ENCODE measurements at places on chromosomes 6 and 20. TPM values are rescaled to one million over a fixed set of nuclear protein-coding genes. Genes with fewer than 3 reads are reported as not detected.

- no peak for DNase-seq
Observed at GRCh38 chr6:25035174-25035511, 99.4 kb upstream of the RIPOR2 start.

The ANKRD66 gene
- total RNA-seq: not detected

DNA sequence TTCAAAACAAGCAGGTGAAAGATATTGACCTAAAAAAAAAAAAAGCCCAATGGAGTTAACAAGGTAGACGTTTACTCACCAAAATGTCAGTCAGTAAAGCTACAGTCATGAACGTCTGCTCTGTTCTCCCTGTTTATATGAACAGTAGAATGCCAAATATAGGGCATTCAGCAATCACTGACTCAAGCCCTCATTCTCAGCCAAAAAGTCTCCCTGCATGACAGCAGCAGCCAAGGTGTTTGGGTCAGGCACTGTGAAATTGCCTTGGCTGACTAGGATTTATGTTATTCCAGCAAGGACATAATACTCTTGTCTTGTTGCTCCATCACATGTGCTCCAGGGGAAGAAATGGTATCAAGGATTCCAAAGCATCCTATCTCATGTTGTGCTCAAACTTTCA is 194.7 kb upstream of the RSPO3 start:
- DNase-seq: no peak

DNA sequence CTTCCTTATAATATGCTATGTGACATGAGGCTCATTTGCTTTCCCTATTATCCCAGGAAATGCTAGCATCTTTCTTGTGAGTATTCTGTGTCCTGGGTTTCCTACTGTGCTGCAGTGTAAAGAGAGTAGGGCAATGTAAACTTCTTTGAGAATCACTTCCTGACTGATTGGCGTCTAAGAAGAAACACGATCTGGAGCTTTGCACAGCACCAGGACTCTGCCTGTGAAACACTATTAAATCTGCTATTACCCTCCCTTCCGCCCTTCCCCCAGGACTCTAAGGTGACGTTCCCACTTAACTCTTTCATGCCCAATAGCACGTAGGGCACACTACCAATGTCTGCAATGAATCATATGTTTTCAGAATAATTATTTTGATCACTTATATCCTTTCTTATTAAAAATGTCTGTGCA is 607.3 kb upstream of the CITED2 start:
- DNase-seq: peak; percentile 39

- no peak for DNase-seq
Observed at GRCh38 chr6:158825951-158826306, 6.8 kb upstream of the EZR start.

The PRDM13 gene
- total RNA-seq: not detected

GRCh38 chr20:60900618-60901017 is 351.4 kb upstream of the CDH4 start:
- DNase-seq: no peak

DNA sequence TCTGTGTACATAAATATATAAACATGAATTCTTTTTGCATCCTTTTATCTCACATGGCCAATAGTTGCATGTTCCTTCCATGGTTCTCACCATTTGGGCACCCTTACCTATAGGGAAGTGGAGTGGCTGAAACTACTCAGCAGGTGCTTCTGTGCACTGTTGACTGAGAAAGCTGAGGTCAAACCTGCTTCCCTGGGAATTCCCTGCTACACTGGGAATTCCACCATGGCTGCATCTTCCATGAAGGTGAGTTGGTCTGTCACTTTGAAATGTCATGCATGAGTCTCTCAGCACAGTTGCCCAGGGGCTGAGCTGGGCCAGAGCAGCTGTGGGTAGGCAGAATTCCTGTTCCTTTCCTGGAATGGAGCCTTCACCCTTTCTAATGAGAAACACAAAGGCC is 193.8 kb upstream of the PRSS16 start:
- DNase-seq: no peak

DNA sequence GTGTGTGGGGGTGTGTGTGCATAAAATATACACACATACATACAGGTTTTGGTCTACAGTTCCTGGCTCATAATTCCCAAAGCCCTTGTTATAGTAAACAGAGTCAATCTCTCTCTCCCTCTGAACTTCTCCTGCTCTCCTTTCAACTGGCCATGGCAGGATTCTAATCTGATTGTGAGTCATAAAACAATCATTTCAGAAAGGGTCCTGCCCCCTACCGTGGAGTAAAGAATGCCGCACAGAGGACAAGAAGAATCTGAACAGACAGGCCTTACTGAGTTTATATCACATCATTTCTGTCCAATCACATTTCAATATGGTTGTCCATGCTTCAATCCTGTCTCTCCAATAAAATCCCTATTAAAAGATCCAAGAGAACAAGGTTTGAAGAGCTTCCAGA is 416.9 kb downstream of the FRK start:
- peak; percentile 66 for DNase-seq

DNA sequence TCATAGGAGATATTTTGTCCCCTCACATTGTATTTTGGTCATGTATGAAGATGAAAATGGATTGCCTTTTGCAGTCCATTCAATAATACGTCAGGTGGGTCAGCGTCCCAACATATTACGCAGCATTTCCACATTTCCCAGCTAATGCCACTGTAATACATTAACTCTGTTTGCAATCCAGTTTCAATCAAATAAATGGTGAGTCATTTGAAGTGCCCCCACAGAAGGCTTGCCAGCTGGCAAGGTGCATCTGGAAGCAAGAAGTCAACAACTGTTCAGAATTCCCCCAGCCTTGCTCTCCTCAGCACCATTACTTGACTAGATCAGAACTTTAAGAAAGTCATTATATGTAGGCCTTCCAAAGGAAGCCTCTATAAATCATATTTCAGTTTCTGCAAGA is 50.4 kb downstream of the PHACTR1 start:
- DNase-seq: no peak

DNA sequence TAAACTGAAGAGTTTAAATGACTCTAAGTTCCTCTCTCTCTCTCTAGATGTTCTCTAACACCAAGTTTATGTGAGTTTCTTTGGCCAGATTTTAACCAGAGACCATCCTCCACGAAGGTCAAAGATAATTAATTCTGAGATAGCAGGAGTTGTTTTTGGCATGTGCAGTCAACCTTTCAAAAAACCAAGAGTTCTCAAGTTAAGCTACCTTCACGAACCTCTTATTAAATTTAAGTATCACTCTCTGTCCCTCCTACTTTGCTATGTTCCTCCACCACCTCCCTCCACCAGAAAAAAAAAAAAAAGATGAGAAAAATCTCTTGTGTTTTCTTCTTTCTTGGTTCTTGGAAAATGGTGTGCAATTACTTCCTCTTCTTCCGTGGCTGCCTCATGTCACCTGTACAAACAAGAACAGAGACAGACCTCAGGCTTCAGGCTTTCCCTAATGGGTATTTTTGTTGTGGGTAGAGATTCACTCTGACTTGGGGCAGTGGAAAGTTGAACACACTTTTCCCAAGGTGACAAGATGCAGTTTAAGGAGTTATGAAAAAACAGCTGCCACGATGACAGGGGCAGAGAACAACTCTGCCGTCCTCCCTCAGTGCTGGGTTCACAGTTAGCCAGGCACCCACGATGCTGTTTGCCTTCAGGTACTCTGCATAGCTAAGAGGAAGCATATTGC is 64.3 kb downstream of the ADTRP start:
- no peak for DNase-seq

DNA sequence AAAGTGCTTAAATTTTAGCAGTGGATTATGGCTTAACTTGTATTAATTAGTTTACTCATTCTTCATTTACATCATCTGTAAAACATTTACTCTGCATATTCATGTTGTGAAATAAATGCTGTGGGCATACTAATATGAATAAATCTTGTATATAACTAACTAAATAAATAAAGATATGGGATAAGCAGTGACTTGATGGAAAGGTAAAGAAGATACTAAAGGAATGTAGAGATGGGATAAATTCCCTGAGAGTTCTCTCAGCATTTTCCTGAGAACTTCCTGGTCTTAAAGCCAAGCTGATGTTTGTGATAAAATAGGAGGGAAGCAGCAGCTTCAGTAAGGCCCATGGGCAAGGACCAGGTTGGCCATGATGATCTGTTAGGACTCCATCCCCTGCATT is 652.1 kb downstream of the RNF144B start:
- DNase-seq: no peak

The FAM209B gene
- total RNA-seq: not detected

The FOXC1 gene
- 18.0 TPM for total RNA-seq

The RAET1L gene
- total RNA-seq: not detected

The PXDC1 gene
- 97.5 TPM for total RNA-seq

- no peak for DNase-seq
Observed at GRCh38 chr20:137668-138490, 4.5 kb upstream of the DEFB126 start.

DNA sequence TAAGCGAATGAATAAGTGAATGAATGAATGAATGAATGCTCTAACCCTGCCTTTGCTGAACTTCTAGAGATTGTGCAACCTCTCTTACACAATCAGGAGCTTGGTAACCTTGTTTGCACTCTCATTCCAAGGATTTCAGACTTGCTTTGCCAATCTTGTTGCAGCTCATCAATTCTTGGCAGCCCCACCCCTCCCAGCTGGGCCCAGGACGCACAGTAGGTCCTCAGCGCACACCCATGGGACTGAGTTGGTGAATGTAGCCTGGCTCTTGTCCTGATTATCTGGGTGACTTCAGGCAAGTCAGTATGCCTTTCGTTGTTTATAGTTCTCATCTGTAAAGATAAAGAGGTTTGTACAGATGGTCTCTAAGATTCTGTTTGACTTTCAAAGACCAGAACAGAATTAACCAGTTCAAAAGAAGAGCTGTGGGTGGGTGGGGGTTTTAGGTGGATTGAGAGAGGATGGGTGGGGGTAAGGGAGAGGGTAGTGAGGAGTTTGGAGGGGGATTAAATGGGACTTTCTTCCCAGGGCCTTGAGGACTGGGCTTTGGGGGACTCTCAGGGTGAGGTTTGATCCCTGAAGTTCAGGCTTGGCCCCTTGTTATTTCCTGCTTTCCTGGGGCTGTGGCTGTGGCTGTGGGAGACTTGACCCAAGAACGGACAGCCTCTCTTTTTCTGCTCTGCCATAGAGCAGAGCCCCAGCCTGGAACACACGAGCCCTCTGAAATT is 33.2 kb downstream of the VEGFA start:
- no peak for DNase-seq

DNA sequence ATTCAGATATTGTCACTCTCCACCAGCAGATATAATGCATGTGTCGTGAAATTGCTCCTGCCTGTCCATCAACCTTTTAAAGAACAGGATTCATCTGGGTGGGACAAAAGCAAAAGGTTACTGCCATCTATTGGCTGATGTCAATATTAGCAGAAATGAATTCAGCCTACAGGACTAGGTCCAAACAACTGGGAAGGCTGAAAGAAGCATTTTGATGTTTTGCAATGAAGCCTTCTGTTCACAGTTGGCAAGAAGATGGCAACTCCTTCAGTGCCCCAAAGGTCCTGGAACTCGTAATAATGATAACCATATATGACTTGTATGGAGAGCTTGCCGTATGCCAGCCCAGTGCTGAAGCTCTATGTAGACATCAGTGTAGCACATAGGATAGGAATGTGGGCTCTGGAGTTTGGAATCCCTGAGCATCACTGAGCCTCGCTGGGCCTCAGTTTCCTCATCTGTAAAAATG is 7.5 kb downstream of the BCAS1 start:
- DNase-seq: peak; percentile 48

DNA sequence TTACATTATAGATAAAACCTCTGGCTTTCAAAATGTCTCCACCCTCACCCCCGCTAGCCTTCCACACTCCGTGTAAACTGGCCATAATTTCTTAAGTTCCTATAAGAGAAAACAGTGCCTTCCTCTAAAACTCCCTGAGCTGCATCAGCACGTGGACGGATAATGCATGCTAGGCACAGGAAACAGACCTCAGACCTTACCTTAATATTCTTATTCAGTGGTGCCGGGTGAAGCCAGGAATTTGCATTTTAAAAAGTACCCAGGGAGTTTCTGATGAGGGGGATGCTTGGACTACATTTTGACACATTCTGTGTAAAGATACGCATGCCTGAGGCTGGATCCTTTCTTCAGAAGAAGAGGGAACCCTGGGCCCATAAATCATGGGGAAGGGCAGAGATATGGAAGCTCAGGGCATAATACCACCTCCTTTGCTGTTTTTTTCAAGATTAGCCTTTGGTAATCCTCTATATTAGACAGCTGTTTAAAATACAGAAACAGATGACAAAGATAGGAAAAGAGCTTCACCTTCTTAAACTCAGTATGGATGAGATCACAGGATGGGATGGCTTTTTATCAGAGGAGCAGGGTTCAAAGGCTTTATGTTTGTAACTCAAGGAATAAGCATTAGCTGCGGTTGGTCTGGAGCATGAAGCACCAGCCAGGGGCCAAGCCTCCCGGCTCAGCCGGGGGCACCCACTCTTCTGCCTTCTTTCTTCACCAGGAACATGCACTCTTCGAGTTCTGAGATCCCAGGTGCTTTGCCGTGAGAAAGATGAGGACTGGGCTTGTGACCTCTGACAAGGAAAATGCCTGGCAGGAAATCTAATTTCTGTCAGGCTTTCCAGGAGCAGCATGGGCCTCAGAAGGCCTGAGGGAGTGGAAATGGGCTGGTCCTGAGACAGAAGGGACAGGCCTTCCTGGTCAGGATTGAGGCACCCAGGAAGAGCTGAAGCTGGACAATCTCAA is 218.1 kb upstream of the SOX4 start:
- no peak for DNase-seq

DNA sequence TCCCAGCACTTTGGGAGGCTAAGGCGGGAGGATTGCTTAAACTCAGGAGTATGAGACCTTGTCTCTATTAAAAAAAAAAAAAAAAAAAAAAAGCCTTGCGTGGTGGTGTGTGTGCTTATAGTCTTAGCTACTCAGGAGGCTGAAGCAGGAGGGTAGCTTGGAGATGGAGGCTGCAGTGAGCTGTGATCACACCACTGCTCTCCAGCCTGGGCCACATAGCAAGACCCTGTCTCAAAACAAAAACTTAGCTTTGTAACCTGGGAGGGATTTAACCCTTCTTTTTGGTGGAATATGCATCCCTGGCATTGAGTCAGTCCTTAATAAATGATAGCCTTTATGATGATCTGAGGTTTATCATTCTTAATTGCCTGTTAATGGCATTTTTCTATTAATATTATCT is 12.8 kb downstream of the ASXL1 start:
- no peak for DNase-seq

The EYA4 gene
- not detected for total RNA-seq

The BANF2 gene
- total RNA-seq: not detected

DNA sequence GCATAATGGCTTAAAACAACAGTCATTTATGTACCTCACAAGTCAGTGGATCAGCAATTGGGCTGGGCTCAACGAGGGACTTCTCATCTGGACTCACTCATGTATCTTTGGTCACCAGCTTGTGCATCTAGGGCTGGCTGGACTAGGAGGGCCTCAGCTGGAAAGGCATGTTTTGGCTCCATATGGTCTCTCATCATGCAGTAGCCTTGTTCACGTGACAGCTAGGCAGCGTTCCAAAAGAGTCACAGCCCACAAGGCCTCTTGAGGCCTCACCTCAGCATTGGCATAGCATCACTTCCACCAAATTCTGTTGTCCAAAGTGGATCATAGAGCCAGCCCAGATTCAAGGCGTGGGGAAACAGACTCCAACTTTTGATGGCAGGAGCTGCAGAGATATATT is 110.1 kb downstream of the MAFB start:
- no peak for DNase-seq

Data from HFFc6 (cell line).